Stimulated activated CD8-positive, alpha-beta memory T cell treated with anti-CD3 and anti-CD28 coated beads, Interleukin-15, amount 100 ng/mL, for 48 hours (primary cell): ENCODE measurements at places on chromosomes 12 and 14.

DNA sequence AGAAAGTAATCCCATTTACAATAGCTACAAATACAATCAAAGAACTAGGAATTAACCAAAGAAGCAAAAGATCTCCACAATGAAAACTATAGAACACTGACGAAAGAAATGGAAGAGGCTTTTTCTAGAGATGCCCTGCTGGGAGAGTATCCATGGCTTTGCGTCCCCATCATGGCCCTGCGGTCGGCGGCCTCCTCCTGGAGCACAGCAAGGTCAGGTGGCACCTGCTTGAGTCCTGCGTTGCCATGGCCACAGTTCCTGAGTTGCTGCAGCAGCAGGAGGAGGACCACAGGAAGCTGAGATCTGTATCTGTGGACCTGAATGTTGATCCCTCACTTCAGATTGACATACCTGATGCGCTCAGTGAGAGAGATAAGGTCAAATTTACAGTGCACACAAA is 143.5 kb downstream of the SLC5A8 start:
- no peak for DNase-seq

- DNase-seq, result no peak
Observed at GRCh38 chr12:38053655-38054464, 262.7 kb upstream of the ALG10B start.

GRCh38 chr14:100695423-100695738 is 31.3 kb upstream of the DLK1 start:
- no peak for DNase-seq

- no peak for DNase-seq
Observed at GRCh38 chr12:127640181-127640886, 626.6 kb upstream of the TMEM132C start.

DNA sequence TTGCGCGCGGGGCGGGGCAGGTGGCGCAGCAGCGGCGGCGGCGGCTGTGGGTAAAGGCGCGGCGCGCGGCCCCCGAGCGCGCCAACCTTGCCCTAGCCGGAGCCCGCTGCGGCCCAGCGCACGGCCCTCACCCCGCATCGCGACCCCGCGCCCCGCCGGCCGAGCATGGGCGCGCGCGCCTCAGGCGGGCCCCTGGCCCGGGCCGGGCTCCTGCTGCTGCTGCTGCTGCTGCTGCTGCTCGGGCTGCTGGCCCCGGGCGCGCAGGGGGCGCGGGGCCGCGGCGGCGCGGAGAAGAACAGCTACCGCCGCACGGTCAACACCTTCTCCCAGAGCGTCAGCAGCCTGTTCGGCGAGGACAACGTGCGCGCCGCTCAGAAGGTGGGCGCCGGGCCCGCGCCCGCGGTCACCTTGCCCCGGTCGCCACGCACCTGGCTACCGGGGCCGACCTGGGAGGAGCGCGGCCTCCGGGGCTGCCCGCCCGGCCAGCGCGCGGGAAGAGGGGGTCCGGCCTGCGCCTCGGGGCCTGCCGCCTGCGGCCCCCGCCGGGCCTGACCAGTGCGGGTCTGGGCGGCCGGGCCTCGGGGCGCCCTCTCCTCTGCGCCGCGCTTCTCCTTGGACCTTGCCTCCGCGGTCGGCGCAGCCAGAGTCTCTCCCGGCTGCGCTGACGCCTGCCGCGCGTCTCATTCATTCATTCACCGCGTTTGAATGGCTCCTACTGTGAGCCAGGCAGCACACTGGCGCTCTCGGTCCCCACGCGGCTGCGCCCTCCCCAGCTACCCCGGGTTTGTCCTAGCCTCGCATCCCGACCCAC is at the start of gene BRI3BP:
TSS of gene BRI3BP (plus strand) at position 20 of the 811 bp plus-strand sequence. CDS start at position 166, 146 bp downstream.
- DNase-seq, result peak; percentile 17

- no peak for DNase-seq
Observed at GRCh38 chr12:105585107-105585506, 254.6 kb downstream of the C12orf75 start.

DNA sequence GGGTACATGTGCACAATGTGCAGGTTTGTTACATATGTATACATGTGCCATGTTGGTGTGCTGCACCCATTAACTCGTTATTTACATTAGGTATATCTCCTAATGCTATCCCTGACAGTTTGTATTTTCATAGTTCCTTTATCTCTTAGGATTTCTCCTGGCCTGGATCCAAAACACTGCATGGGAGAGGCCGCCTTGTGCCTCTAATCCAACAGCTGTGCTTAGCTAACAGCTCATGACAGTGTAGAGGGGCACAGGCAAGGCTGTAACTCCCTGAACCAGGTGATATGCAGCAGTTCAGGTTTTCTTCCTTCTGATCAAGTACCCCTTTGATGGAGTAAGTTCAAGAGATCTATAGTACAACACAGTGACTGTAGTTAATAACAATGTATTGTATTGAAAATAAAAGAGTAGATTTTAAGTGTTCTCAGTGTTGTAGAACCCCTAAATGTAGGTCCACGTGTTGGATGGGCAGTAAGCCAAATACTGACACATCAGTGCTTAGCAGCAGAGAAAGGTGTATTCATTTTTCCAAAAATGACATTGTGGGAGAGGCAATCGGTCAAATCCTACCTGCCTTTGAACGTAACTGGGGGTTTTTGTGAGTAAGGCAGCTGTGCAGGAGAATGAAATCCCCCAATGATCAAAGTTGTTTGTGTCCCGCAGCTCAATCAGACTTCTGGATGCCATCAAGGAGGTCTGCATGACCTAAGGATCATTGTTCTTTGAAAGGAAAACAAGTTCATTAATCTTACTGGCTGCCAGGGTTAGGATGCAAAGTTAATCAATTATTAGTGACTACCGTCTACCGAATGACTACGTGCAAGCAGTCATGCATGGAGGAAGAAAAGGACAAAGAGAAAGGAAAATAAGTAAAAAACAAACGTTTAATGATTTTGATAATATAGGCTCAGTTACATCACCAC is 89.3 kb upstream of the FGD4 start:
- DNase-seq, result no peak

GRCh38 chr14:54756656-54757392 is 145.8 kb downstream of the GCH1 start:
- DNase-seq, result no peak

GRCh38 chr12:29609431-29610215 is 112.1 kb upstream of the OVCH1 start:
- no peak for DNase-seq

- peak; percentile 87 for DNase-seq
Observed at GRCh38 chr14:100375266-100375962, 52.3 kb downstream of the SLC25A47 start.

DNA sequence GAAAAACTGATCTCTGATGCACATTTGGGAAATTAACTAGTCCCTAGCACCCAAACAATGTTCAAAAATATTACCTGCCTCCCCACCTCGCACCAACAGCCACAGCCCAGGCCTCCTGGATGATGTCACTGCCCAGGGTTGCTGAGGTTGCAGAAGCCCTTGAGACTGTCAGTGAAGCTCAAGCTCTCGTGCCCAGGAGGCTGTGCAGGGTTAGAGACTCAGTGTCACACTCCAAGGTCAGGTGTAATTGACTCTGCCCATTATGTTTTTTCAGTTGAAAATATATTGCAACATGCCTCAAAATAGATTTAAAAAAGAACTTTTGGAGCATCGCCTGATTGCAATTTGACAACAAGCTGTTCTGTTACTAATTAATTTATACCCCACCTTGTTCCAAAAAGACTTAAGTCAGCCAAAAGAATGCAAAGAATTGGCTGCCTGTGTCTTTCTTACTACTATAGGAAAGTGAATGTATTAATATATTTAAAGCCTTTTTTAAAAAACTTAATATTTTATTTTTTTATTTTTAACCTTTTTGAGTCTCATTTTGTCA is 72.3 kb downstream of the CMAS start:
- DNase-seq, result no peak

GRCh38 chr14:75368333-75368732 is 59.5 kb upstream of the JDP2 start:
- DNase-seq, result no peak

DNA sequence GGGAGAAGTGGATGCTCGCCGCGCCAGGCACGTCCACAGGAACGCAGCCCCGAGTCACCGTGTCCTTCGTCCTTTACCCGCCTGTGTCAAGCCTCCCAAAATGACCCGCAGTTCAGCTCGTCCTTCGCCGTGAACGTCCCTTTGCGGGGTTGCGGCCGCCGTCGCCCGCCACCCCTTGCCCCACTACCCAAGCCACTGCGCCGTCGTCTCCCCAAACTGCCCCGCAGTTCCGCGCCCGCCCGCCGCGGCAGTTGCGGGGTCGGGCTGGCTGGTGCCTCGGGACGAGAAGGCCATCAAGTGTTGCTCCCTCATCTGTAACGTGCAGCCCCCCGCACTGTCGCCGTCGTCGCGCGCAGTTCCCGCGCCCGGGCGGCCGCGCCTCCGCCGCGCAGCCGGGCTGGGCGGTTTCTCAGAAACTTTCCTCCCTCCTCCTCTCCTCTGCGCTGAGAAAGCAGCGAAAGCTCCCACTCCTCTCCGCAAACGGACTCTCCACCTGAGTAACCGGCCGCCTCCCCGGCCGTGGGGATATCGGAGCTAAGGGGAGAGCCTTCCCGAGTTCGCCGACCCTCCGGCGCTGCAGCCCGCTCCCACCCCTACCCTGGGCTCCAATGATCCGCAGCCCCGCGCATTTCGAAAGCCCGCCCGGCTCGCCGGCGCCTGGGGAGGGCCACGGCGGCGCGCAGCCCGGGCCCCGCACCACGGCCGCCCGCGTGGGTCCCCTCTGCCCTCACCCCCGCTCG is 6.7 kb downstream of the CDKN1B start:
- no peak for DNase-seq

- no peak for DNase-seq
Observed at GRCh38 chr12:91276509-91276908, 93.9 kb upstream of the DCN start.

- no peak for DNase-seq
Observed at GRCh38 chr12:78519422-78519821, 345.2 kb upstream of the SYT1 start.

- no peak for DNase-seq
Observed at GRCh38 chr12:24507827-24508226, 441.1 kb downstream of the BCAT1 start.

DNA sequence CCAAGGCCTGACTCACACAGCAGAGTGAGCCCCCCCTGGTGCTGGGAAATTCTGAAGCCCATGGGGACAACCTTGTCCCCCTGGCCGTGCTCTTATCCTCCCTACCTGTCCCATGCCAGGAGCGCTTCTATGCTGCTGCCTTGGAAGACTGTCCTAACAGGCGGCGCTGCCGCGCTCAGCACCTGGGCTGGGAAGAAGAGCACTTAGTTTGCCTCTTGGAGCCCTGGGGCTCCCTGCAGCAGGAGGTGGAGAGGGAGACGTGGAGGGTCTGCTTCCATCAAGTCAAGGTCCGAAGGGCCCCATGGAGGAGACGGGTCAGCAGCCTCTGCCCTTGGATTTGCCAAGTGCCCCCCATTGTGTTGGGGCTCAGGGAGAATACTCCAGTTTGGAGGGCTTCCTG is 300.5 kb downstream of the CACNA1C start:
- no peak for DNase-seq

DNA sequence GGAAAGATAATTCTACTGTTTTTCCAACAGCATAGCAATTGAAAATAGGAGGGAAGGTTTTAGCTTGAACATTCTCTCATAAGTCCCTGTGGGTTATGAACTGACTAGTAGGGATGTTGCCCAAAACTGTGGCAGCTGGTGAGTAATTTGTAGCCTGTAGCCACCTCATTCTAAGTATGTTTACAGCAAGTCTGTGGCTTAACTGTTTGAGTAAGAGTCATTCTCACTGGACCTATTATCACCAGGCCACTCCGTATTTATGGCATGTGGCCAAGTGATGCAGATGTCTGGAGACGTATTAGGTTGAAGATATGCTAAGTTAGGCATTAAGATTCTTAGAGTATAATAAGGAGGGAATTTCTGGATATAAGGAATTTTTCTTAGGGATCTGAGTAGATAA is 458.3 kb downstream of the ETNK1 start:
- DNase-seq, result no peak

DNA sequence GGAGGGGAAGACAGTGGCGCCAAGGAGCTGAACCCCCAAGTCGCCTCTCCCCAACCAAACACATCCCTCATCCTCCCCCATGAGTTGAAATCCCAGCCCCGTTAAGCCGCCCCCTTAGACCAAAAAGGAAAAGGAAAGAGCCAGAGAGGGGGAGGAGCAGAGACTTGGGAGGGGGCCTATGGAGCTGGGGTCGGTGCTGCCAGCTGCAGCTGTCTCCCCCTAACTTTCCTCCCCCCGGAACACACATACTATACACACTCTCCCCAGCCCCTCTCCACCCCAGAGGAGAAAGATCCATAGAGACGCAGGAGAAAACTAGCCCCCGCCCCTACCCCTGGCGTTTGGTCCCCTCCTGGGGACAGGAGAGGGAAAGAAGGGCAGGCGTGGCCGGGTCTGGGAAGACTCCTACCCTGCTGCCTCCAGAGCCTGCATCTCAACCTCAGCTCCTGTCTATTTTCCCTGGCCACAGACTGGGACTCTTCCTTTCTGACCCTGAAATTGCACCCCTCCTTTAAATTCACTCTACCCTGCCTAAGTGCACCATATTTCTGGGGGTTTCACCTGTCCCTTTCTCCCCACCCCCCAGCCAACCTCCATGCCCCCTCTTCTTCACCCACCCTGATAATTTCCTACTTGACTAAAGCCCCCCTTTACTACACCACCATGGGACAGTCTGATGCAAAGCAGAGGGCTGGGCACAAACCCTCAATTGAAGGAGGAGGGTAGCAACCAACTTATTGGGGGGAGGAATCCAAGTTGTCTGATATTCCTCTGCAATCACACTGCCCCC is 1.7 kb upstream of the HOXC9 start:
- no peak for DNase-seq

GRCh38 chr14:104299993-104300761 is 161.8 kb downstream of the KIF26A start:
- DNase-seq, result no peak

DNA sequence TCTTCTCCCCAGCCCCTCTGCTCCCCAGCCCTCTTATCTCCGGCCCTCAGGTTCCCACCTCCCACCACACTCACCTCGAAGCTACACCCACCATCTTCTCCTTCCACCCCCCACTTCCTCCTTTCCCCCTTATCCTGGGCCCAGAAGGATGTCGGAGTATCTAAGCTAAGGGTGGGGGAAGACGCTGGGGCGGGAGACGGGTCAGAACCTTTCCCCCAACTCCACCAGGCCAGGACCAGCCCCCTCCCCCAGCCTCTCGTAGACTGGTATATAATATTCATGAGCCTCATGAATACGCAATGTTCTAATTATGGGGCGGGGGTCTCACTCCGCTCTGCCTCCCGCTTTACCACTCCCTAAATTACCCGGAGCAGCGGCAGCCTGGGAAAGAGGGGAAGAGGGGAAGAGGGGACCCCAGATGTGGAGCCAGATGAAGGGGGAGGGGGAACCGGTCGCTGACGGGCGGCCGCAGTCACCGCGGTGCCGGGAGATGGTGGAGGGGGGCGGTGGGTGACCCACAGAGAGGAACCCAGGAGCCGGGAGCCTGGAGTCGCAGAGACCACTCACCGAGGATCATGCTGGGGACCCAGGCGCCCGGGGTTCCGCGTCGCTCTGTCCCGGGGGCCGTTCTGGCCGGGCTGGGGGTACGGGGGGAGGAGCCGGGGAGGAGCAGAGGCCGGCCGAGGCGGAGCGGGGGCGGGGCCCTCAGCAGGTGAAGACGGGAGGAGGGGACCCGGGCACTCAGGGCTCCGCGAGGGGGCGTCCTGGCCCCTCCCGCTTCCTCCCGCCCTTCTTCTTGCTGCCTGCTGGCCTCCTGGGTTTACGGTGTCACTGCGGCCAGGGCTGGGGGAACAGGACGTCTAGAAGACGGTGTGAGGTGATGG is 6.4 kb upstream of the ZNF385A start:
- DNase-seq, result peak; percentile 52

- no peak for DNase-seq
Observed at GRCh38 chr12:30251546-30251945, 444.1 kb downstream of the IPO8 start.
